Lung microvascular endothelial cell (primary cell): ENCODE measurements at places on chromosomes 16 and 17.

- no peak for DNase-seq
Measured at GRCh38 chr17:50935221-50935995, 69.3 kb upstream of the TOB1 start.

GRCh38 chr16:49608779-49609178 lies 235.2 kb downstream of the C16orf78 start:
- DNase-seq = peak; percentile 41

DNA sequence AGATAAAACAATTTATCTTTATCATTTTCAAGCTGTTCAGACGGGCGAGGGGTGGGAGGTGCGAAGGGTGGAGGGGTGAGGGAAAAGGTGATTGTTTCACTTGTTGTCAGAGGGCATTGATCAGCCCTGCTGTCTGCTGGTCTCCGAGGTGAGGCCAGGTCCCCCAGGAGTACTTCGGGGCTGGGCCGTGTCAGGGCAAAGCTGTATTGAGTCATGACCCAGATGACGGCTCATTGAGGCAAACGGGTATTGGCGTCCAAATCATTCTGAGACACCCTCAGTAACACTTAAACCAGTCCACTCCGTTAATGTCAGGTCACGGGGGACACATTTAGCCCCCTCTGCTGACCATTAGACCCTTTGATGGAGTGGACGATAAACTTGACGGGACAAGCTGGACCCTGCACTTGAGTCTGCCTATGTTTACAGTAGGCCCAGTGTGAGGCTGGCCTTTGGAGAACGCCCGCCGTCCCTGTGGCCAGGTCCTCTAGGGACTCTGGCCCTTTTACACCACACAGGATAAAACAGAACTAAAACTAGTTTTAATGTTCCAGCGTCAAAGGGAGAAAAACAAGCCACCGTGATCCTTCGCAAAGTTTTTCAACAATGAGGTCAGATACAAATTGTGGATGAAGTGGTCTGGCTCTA lies 502.2 kb upstream of the ZFHX3 start:
- DNase-seq = no peak

- DNase-seq = no peak
Measured at GRCh38 chr17:77675411-77675810, 283.1 kb upstream of the TNRC6C start.

DNA sequence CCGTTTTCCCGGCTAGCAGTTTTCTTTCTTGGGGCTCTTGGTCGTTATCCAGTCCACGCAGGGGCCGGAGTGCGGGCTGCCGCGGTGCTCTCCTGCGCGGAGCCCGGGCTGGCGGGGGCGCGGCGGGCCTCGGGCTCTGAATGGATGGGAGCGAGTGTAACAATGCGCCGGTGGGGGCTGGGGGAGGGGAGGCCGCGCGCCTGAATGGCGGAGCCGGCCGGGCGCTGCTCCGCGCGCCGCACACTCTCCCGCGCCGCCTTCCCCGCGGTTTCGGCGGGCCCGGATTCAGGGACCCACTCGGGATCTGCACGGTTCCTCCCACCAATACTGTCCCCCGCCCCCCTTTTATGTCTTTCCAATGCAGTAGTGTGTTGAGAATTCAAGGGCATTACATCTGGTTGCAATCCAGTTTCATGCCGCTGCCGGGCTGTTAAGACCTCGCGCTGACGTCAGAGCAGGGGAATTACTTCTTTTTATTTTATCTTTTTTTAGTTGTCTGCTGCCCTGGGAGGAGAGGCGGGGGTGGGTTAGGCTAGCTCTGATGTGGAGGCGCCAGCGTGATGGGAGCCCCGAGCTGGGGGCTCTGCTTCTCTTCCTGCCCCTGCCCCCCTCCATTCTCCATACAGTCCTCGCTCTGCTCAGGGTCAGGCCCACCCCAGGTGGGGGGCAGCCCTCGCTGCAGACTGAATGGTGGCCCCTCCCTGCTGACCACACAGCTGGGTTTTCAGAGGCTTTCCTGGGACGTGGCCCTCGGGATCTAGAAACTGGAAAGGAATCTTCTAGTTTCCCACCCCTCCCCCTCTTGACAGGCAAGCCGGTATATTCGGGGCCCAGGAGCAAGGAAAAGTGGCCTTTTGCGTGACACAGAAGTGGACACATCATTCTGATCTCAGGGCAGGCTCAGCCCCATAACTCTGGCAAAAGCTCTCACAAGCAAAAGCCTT lies 1.8 kb downstream of the RAI1 start:
- peak; percentile 77 for DNase-seq

DNA sequence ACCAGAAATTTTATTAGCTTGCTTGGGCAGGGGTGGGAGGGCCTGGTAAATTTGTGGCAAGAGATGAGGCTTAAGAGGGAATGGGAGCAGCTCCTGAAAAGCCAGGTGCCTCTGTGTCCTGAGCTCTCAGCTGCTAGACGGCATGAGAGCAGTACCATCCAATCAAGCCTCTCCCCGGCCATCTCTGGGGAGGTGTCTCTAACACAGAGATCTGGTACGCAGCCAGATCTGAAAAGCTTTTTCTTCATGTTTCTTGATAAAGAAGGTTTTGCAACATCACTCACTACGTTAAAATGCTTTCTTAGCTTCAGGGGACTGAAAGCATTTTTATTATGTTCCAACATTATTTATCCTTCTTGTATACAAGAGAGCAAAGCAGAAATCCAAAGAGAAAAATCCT lies 488.2 kb downstream of the RBFOX1 start:
- DNase-seq = no peak

DNA sequence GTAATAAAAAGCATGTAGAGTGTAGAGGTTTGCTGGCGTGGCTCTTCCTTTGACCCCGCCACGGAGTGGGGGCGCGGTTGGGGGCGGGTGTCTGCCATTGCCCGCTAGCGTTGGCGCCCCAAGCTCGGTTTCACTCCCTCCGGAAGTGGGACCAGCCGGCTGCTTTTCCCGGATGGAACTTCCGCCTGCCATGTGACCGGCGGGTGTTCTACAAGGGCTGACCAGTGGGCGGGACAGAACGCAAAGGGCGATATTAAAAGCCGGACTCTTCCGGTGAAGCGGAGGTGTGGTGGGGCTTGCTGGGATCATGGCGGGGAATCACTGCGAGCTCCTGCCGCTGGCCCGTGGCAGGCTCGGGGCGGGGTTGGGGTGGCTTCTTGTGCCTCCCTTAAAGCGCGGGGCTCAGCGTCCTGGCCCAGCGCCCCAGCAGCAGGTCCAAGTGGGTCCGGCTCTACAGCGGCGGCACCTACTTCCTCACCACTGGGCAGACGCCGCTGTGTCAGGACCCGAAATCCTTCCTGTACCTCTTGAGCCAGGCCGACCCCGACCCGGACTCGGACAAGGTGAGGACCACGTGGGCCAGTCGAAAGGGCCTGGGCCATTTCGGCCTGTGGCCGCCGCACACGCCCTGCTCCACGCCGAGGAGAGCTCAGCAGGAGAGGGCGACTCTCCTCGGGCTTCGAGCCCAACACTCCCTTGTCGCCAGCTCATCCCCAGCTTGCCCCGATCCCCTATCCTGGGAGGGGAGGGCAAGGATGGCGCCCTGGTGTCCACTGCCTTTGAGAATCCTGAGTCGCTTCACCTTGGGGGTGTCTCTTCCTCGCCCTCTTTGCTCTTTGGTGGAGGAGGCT lies 65.6 kb downstream of the PDPK1 start:
- DNase-seq = peak; percentile 97

DNA sequence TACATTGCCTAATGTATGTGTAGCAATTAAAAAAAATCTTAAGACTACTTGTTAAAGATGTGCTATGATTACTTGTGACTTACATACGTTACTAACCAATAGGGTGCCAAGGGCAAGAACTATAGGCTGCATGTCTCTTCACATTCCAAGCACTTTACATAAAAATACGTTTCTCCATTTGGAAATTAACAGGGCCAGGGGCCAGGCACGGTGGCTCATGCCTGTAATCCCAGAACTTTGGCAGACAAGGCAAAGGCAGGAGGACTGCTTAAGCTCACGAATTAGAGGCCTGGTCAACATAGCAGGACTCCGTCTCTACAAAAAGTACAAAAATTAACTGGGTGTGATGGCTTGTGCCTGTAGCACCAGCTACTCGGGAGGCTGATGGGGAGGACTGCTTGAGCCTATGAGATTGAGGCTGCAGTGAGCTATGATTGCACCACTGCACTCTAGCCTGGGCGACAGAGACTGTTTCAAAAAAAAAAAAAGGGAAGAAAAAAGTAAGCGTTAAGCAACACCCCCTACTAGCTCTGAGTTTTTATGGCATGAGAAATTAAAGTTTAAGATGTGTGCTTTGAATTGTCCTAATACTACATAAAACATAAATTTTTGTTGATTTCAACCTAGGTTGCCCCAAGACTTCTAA lies 12.3 kb downstream of the PSMD12 start:
- DNase-seq = no peak

GRCh38 chr17:45907750-45908395 lies 13.5 kb downstream of the MAPT start:
- DNase-seq = no peak

DNA sequence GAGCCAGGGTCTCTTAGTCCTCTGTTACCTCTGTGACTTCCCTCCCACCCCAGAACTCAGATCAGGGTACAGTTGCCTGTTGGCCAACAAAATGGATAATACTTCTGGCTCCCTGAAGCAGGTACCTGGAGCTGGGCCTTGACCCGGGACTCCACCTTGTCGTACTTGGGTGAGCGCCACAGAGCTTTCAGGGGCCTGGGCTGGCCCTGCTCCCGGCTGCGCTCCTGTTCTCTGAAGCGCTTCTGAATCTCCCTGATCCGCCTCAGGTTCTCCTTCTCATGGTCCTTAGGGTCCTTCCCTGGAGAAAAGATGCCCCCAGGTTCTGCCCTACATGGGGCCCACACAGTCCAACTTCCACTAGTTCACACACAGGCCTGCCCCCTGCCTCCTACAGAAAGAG lies 1.7 kb downstream of the ENKD1 start:
- no peak for DNase-seq

- peak; percentile 59 for DNase-seq
Measured at GRCh38 chr16:17780181-17780580, 309.4 kb upstream of the XYLT1 start.

- no peak for DNase-seq
Measured at GRCh38 chr16:1081734-1082265, 9.3 kb downstream of the SSTR5 start.

DNA sequence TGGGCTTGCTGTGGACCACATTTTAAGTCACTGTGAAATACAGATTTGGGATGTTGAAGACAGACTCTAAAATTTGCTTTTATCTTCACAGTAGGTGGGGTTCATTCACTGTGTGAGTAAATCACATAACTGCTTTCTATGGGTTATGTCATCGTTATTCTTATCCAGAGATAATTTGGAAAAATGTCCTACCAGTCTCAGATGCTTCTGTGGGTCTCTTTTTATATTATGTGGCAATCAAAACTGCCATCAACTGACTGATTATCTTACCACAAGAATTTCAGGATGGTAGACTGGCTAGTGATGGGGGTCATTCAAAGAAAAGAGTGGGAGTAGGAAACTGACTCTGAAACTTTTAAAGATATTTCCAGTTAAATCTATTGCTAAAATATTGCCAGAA lies 3.1 kb downstream of the HSBP1 start:
- DNase-seq = no peak

DNA sequence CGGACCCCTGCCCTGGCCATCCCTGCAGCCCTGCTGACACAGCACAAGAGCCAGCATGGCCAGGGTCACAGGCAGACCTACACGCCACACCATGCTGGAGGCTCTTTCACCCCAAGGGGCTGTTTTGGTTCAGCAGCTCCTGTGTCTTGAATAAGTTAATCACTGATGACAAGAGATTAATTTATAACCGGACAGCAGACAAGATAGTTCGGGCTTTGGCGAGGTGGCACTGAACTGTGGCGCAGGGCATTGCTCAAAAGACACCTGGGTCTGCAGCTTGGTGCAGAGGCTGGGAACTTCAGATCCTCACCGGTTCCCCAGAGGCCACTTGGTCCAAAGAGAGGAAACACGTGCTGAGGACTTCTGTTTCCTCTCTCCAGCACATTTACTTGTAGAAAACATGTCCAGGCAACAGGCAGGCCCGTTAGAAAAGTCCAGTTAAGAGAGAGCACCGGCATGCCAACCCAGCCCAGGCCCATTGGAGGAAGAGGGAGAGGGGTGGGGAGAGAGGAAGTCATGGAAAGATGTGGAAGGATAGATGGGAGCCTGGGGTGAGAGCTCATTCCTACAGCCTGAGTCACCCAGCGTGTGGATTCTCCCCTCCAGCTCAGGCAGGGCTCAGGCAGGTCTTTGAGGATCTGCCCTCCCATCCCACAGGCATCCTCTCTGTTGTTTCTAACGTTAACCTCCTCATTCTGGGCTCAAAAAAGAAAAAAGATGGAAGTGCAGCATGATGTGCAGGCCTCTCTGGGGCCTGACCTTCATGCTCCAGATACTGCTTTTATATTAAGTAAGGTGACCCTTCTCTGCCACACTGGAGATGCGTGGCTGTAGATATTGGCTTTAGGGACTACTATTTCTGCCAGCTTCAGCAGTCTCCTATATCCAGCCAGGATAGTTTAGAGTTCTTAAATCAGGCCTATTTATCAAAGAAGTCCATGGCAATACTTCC lies 80.0 kb upstream of the HNF1B start:
- DNase-seq = peak; percentile 52

- peak; percentile 67 for DNase-seq
Measured at GRCh38 chr17:67386965-67387551, 10.0 kb downstream of the PITPNC1 start.

GRCh38 chr17:77496401-77496801 lies 355.6 kb downstream of the SEC14L1 start:
- DNase-seq = no peak

- no peak for DNase-seq
Measured at GRCh38 chr17:13728781-13729180, 127.1 kb upstream of the HS3ST3A1 start.

DNA sequence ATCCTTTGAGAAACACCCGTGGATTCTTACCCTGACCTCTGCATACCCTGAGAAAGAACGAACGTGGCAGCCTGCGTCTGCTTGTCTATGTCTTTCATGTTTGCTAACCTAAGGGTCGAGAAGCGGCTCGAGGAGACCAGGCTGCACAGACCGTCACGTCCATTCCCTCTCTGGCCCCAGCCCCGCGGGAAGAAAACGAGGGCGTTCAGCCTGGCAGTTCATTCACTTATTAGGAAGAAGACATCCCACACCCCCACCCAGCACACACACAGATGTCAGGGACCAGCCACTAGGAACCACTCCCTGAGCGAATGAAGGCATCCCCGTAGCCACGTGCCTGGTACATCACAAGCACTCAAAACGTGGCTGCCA lies 655 bp upstream of the MTHFSD start:
- DNase-seq = no peak

DNA sequence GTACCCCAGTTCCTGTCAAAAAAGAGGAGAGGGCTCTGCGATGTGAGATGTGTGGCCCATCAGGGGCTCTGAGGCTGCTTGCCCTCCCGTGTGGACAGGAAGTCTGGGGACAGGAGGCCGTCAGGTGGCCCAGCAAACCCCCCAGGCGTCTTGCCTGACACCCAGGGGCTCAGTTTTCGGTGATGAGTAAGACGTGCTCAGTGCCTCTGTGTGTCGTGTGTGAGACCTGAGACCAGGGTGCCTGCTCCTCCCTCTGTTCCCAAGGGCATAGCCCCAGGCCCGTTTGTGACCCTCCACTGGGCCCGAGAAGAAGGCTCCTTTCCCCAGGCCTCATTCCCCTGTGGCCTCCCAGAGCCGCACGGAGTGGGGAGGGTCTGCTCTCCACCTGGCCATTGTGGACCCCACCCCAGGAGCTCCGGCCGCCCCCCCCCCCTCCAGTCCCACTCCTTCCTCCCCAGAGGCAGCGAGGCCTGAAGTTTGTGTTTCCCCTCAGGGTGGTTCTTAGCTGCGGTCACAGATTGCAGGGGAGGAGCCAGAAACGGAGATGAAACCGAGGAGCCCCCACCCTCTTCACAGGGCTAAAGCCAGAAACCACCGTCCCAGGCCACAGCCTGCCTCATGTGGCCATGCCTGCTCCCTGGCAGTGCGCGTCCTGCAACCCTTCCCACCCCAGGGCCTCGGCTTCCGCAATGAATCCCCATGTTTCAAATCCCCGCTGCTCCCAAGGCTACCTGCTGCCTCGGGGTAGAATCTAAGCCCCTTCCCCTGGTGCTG lies 4.9 kb upstream of the ACTG1 start:
- DNase-seq = no peak
